ENCODE measurements at places on chromosomes 1 and 21.

DNA sequence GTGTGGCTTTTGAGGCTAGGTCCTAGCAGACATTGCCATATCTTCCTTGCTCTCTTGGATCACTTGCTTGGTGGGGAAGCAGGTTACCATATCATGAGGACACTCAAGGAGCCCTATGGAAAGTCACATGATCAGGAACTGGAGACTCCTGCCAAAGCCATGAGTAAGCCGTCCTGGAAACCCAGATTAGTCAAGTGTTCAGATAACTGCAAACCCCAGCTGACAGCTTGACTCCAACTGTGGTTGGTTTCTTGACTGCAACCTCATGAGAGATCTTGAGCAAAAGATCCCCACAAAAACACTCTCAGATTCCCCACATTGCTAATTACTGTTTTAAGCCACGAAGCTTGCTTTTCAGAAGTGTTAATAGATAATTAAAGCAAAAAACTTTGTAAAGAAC, 58.6 kb downstream of the CACNA1E start:
- DNase-seq = no peak

DNA sequence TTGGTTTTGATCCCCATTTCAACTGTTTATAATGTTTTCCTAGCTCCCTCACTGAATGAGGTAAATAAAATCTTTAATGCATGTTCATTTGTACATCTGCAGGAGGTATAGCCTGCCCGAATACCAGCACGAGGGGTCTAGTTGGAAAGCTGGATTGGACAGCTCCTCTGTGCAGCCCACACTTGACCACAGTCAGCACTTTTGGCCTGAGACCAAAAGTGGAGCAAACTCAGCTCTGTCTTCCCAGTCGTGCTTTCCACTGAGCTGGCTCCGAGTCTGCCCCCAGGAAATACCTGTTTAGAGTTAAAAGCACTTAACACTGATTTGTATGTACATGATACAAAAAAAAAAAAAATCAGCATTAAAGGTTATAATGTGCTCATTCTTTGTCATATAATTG, 224.4 kb downstream of the DSCAM start:
- DNase-seq = no peak

- no peak for DNase-seq
Observed at GRCh38 chr1:166184012-166184411, 17.2 kb upstream of the FAM78B start.

DNA sequence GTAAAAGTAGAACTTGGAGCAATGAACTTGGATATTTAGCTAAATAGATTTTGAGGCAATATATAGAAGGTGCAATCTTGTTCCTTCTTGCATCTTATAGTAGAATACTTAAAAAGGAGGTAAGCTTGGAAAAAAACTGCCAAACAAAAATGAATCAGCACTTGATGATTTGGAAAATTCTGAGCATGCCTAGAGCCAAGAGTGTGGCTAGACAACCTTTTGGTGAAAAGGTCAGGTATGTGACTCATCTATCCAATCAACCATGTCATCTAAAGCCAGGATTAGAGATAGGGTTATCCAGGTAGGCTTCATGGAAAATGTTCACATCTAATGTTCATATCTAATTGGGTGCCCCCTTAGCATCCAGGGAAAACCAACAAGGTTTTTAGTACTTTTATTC, 515.0 kb downstream of the COL11A1 start:
- no peak for DNase-seq

DNA sequence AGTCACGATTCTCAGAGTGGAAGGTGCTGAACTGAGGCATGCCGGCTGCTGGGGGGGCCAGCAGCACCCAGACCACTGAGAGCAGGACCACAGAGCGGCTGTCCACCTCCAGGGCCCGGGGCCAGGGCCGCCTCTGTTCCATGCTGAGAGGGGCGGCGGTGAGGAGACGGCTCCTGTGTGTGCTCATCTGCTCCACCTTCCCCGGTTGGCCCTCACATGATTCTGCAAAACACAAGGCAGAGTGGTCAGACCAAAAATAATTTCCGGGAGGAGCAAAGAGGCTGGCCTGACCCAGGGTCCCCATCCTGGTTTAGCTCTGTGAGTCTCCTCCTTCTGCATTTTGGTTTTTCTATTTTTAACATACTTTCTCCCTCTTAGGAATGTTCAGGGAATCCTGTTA, 26.4 kb downstream of the PLXNA2 start:
- no peak for DNase-seq

DNA sequence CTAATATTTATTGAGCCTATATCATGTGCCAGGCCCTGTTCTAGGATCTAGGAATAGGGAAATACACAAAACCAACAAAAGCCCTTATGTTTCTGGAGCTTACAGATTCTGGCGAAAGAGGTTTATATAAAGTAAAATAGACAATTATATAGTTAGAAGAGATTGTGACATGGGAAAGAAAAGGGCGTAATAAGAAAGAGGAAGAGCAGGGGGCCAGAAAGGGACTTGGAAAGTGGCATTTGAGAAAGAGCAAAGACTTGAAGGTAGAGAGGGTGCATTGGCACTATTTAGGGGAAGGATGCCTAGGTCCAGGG, 322.5 kb upstream of the FAM78B start:
- no peak for DNase-seq

DNA sequence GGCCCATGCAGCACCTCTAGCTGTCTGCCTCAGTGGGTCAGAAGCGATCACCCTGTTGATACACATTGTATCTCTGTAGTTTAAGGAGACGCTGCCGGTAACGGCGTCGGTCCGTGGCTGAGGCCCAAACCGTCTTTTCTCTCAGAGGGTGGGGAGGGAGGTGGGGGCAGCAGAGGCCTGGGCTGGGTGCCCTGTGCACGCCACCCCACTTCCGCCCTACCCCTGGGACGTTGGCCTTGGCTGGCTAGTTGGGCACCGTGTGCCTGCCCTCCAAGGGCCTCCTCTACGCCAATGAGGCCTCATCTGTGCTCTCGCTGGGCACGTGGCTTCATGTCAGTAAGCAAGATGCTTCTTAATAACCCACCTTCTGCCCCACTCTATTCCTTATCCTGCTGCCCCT, 9.4 kb downstream of the ZC3H12A start:
- DNase-seq = no peak

DNA sequence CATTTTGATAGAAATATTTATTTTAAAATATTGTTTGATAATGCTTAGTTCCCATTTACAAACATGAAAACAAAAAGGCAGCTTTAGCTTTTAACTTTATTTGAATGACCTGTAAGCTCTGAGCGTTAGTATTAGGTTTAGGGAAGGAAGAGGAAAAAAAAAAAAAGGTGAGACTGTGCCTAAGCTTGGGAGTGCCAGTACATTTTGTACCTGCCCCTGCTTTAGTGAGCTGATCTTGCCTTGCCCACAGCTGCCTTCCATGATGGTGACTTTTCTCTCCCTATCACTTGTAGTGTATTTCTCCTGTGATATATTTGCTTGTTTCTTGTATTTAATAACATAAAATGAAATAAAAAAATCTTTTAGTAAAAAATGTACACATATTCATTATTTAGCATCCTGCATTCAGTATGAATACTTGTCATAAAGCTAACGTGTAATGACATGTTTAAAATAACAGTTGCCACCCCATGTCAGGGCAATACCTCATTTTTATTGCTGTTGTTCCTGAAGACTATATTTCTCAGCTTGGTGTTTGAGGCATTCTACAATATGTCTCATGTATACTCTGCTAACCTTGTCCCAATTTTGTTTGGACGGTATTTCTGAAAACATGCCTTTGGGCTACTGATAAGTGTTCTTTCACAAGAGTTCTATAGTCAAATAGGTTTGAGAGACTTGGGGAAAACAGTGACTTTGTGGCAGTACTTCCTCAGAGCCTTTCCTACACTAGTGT, 76.3 kb downstream of the NEK7 start:
- DNase-seq = no peak

GRCh38 chr1:202005958-202006357, 4.4 kb upstream of the ELF3 start:
- no peak for DNase-seq

GRCh38 chr1:200837931-200838571, 34.7 kb upstream of the GPR25 start:
- DNase-seq = no peak

DNA sequence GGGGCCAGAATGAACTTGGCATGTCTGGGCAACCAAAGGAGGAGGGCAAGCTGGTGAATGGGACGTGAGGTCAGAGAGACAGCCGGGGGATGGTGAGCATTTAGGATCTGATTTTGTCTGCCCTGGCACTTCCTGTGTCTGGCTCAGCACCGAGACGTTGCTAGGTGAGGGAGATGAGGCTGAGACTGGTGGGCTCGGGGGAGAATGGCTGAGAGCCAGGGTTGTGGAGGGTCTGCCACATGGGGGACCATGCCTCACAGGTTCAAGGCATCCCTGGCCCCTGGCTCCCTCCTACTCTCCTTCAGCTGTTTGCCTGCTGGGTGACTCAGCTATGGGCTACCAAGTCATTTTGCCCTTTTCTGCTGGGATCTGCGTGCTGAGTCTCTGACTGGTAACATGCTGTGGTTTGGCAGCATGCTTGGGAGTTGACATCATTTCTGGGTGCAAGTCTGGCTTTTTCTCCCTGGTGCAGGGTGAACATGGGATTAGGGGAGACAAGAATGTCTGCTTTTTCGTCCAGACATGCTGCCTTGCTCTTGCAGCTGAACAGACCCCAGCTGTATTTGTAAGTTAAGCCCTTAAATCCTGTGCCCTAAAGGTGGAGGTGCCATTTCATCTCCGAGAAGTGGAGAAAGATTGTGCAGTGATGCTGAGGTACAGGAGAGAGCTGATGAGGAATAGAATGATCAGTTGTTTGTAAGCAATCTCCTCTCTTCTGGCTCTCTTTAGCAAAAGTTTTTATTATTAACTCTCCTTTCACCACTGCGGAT, 17.6 kb downstream of the GALNT2 start:
- peak; percentile 53 for DNase-seq

- DNase-seq = no peak
Observed at GRCh38 chr1:31266547-31266946, 26.9 kb upstream of the NKAIN1 start.

DNA sequence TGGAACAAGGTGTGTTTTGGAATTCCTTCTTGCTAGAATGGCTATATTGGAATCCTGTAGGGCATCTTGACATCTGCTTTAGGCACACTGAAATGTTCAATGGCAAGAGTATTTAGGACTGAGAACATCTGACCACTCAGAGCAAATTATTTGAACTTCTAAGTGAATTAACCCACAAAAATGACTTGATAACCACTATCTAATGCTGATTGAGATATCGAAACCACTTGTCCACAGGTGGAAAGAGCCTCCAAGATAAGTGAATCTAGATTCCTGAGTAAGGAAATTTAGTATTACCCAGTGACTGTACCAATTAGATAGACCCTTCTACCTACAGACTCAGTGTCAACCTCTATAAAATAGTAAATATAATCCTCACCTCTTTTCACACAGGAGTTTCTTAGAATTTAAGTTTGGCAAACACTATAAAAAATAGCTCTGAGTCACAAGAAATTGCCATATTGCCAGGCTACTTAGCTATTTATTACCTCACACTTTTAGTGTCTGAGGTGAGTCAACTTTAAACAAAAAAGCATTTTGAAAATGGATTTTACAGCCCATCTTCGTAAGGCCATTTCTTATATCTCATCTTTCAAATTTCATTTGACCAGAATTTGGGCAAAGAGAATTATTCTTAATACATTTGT, 421.8 kb downstream of the PTBP2 start:
- no peak for DNase-seq

DNA sequence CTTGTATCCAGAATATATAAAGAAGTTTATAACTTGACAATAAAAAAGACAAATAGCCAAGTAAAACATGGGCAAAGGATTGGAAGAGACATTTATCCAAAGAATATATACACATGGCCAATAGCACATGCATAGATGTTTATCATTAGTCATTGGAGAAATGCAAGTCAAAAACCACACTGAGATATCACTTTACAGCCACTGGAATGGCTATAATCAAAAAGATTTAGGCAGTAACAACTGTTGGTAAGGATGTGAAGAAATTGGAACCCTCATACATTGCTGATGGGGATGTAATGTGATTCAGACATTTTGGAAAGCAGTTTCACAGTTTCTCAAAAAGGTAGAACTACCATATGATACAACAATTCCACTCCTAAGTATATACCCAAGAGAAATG, 51.1 kb downstream of the SLC44A5 start:
- DNase-seq = no peak

DNA sequence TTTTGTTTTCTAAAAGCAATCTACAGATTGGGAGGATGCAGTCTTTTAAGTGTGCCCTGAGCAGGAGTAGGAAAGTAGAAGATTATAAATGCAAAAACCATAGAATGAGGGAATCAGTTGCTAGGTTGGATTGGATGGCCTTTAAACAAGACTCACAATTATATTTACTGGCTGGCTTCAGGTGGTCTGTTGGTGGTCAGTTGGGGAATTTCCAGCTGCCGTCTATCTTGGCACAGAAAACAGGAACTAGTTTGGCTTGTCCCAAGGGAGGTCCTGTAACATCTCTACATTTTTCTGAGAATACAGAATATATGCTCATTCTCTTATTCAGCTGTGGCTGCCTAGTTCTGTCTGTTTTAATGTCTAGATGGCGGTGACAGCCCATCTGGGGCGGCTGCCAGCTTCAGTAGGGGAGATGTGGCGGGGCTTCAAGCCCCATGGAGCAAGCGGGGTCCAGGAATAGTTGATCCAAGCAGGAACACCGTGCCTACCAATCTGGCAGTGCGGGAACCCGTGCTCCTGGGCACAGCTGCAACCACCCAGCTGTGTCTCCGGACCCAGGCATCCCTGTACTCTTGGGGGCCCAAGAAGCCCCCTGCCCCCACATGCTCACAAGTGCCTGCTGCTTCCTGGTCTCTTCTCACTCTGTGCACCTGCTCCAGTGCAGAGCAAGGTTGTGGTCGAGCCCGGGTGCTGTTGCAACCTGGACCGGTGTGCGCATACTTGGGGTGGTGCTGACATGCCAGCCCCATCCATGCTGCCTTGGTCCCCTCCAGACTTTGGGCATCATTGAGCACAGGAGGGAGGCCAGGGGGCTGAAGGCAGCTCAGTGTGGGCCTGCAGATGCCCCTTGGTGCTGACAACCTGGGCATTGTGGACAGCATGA, 1182.6 kb downstream of the AMY1C start:
- no peak for DNase-seq

DNA sequence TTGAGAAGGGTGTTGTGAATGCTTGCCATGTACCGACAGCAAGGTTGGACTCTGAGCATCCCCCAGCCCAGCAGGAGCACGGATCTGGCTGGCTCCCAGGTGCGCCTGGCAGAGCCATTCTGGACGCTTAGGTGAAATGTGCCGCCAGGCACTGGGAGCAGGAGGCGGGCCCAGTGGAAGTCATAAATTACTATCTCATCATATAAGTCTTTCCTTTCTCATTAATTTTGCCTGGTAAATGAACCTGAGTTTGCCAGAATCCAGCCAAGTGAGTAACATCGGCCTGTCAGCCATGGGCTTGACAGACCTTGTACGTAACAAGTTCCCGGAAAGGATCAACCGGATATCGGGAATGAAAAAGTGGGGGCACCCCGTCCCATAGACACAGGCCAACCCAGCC, 179.5 kb upstream of the ARHGEF16 start:
- DNase-seq = no peak

- DNase-seq = no peak
Observed at GRCh38 chr1:17276568-17276967, 27.7 kb downstream of the PADI3 start.

- no peak for DNase-seq
Observed at GRCh38 chr1:225485226-225485625, 57.4 kb upstream of the LBR start.

GRCh38 chr21:41764558-41765419, 2.1 kb downstream of the RIPK4 start:
- no peak for DNase-seq

- no peak for DNase-seq
Observed at GRCh38 chr21:45235488-45235887, 52.2 kb downstream of the POFUT2 start.

Measured in activated CD8-positive, alpha-beta T cell treated with anti-CD3 and anti-CD28 coated beads, Interleukin-2, amount 10 ng/mL, durations not matched to agents 7 days and 5 days (primary cell).